ENCODE measurements at places on chromosomes 2 and 18.

- DNase-seq, result peak; percentile 87
Observed at GRCh38 chr18:63936156-63936931, 12.8 kb upstream of the HMSD start.

- DNase-seq, result no peak
Observed at GRCh38 chr2:143231254-143231645, 102.0 kb downstream of the ARHGAP15 start.

- DNase-seq, result no peak
Observed at GRCh38 chr2:136891100-136891499, 125.8 kb downstream of the THSD7B start.

DNA sequence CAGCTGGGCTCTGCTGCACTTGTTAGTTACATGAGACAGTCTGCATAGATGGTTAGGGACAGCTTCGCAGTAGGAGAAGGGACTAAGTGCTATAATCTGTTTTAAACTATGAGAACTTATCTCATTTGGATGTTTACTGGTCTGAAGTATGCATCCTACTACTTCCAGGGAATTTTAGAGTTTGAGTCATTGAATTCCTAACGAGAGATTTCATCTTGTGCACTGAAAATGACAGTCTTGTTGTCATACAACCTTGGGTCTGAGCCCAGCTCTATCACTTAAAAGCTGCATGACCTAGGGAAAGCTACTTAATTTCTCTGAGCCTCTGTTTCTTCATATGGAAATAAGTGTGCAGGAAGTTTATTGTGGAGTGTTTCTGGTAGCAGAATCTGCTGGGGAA is 78.4 kb downstream of the TRIM43 start:
- DNase-seq, result peak; percentile 67

GRCh38 chr2:290090-290722 is 2.3 kb upstream of the ALKAL2 start:
- DNase-seq, result peak; percentile 74

DNA sequence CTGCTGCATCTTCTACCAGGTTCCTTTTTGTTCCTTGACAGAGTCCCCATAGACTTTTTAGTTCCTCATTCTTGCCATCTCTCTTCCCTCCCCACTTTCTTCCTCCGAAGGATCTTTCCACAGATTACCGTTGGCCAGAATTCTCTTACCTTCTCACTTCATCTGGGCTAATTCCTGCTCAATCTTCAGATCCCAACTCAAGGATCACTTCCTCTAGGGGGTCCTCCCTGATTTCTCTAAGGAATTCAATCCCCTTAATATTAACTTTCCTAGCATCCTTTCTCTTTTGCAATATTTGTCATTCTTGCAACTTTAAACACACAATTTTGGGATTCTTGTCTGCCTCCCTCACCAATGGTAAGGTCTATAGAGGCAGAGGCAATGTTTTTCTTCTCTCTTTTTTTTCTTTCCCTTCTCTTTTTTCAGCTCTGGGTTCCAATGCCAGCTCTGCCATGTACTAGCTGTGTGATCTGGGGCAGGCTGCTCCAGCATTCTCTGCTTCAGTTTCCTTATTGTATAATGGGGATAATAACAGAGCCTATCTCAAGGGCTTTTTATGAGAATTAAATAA is 5.4 kb upstream of the KCNE4 start:
- DNase-seq, result no peak

DNA sequence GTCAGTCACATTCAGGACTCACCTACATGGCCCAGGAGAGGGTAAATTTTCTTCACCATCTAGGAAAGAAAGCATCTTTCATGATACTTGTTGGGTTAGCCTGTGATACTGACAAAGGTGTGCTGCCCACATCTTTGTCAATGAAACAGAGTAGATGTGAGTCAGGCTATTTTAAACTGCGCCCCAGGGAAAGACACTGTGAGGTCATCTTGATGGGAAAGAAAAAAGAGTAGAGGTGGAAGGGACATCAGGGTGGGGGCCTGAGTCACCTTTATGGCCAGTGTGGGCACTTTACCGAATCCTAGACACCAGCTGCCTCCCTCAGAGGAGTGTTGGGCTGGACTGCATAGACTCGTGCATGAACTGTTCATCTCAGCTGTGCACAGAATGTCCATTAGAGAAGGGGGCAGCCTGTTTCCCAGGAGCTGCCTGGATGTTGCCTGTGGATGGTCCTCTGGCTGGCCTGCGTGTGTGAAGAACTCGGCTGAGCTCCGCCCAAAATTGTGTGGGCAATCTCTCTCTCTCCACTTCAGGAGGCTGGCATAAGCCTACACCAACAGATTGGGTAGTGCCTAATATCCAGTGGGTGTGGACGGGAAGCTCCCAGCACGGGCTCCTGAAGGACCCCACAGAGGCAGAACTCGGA is 278.7 kb upstream of the PXDN start:
- no peak for DNase-seq

DNA sequence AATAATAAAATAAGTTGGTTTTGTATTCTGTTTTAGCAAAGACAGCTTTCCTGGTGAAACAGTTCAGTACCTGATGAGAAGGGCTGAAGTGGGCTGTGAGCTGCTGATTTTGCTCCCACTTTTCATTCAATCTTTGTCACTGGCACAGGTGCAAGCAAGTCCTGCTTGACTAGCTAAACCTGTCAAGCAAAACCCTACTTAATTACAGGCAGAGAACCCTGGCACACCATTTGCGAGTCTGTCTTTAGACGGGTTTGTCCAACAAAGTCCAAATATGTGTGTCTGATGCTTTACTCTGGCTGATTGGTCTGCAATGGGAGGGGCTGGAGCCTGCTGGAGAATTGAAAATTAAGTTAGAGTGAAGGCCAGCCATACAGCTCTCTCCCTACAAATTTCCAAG is 267.2 kb downstream of the EPHA4 start:
- no peak for DNase-seq
